CD14-positive monocyte (primary cell): ENCODE measurements at places on chromosomes 11 and 22. TPM values are rescaled to one million over a fixed set of nuclear protein-coding genes. Genes with fewer than 3 reads are reported as not detected.
A peak's percentile ranks its signal among the peaks of the same experiment; 100 is the strongest.

HEPN1 gene
- polyA plus RNA-seq, result not detected

PANX2 gene
- not detected for polyA plus RNA-seq

TRMT2A gene
- 120 and 121 TPM in 2 replicates for polyA plus RNA-seq

TREH gene
- not detected for polyA plus RNA-seq

DNA sequence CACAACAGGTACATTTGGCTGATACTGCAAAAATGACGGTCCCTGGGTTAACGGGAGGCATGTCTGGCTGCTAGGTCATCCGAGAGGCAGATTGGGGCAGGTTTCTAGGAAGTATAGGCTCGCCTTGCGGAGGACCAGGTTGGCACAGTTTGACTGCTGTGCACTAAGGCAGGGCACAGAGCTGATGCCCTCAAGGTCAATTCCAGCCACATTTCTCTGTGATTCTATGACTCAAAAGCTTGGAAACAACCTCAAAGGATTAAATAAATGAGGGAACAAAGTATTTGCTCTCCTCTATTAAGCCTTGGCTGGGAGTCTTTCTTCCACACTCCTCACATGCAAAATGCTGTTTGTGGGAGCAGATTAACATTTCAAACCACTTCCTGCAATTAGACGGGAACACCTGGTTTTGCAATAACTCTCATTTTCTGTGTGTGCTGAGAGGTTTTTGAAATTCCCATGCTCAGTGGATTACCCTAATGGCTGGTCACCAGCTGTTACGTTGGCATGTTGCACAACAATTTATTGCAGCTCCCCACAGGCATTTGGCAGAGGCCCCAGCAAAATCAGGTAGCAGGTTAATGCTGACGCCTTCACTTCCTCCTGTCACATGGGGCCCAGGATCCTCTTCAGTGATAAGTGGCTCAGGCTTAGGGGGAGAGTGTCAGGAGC lies 61.0 kb upstream of the PLET1 start:
- DNase-seq, result peak; percentile 67

- no peak for DNase-seq
These were observed 4.2 kb downstream of the RAB3IL1 start for GRCh38 chr11:61912991-61913698.

DNA sequence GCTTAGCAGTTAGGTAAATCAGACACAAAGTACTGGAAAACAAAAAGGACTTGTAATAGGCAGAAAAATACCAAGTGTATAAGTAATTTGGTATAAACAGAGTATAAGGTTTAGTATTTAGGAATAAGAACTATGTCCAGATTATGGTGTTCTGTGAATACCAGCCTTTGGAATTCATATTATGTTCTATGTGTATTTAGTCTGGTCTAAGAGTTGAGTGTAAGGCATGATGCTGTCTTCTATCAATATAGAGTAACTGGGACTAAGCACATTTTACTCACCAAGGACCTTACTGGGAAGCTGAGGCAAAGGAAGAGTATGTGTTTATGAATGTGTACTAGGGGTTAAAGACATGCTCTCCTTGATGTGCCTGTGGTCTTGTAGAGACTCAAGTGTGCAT lies 9.5 kb downstream of the SDHD start:
- DNase-seq, result no peak

DNA sequence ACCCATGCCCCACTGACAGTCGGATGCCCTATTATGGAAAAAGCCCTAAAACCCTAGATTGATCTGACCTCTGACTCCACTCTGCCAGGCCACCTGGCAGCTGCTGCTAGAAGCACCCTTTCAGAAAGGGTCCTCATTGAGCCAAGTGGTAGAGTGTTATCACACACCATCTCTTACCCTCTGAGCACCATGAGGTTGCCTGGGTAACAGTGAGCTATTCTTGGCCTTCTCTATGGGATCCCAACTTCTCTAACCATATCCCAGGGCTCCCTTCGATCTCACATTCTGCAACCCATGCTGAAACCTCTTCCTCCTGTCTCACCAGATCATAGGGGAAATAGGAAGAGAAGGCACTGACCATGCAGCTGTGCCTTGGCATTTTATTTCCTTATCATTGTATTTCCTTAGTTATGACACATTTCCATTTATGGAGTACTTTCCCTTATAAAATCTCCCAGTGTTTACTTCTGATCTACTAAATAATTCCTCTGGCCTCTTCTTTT lies 52.7 kb downstream of the MPPED2 start:
- DNase-seq, result no peak

DNA sequence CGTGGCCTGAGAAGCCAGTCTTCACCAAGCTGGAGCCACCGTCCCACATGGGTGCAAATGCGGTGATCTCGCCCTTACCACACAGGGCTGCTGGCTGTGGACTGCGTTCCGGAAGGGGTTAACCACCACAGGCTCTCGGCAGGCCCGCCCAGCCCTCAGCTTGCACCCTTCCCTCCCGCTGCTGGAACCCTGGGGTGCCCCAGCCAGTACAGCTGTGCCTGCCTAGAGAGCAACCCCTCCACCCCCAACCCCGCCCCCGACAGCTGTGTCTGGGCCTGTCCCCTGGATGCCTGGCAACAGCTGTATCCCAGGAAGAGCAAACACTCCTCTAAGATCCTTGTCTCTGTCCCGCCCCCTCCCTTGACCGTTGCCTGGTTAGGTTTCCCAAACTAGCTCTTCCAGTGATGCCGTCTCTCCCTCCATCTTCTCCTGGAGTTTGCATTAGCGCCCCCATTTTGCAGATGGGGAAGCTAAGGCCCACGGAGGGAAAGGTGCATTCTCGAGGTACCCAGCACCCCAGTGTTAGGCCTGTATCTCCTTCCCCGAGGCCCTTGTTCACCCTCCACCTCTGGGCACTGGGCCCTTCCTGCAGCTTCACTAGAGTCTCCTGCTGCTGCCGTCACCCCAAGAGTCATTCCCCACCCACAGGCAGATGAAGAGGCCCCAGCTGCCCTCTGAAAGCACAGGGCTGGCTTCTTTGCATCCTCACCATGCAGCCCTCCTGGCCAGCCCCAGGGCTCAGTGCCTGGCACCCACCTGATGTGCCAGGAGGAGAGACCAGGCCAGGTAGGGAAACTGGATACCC lies 12.6 kb upstream of the COX8A start:
- peak; percentile 2 for DNase-seq

- no peak for DNase-seq
These were observed 198.9 kb upstream of the ZC3H12C start for GRCh38 chr11:109894242-109894641.
